ENCODE measurements at places on chromosomes 4 and X.

DNA sequence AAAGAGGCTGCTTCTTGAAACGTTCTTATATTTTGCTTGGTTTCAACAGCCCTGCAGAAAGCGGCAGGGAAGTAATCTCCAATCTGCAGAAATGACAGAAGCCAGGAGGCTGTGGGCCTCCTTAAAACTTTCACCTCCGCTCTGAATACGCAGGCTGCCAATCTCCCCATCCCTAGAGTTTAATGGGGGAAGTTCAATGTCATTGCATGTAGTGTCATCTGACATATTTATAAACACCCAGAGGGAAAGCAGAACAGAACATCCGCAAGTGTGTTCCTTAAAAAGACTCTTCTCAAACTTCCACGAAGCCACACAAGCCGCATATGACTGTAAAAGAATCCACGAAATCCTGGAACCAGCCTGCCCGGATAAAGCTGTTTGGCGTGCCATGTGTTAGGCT is 148.8 kb upstream of the TBL1X start:
- DNase-seq: no peak

GRCh38 chr4:153646978-153647377 is 37.1 kb upstream of the TLR2 start:
- DNase-seq: no peak

- no peak for DNase-seq
Measured at GRCh38 chr4:81304871-81305270, 89.8 kb upstream of the PRKG2 start.

GRCh38 chr4:147640331-147640730 is 23.1 kb downstream of the TMEM184C start:
- no peak for DNase-seq

- no peak for DNase-seq
Measured at GRCh38 chrX:18558799-18559198, 113.1 kb downstream of the RS1 start.
